NCI-H524 treated with DMSO at 0.1 percent for 48 hours (cell line): ENCODE measurements at places on chromosomes 7 and 10.

GRCh38 chr10:133241501-133242205 is 4.0 kb downstream of the VENTX start:
- no peak for DNase-seq

DNA sequence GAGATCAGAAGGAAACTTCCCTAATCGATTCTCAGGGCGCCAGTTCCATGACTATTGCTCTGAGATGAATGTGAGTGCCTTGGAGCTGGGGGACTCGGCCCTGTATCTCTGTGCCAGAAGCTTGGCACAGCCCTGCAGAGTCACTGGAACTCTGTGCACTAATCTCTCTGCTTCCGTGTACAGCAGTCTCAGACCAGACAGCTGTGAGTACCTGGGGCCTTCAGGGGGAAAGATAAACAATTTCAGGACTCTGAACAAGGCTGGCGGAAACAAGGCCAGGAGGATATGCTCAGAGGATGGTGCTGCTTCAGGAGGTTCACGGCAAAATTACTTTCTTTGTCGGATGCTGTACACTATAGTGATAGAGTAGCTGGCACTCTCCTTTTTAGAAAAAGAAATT is 131.7 kb upstream of the PRSS58 start:
- DNase-seq: no peak

- DNase-seq: no peak
These were observed 168.3 kb upstream of the AUTS2 start for GRCh38 chr7:69429911-69430383.

- no peak for DNase-seq
These were observed 231.3 kb upstream of the SH2B2 start for GRCh38 chr7:102055181-102055976.

GRCh38 chr7:12412407-12412806 is 8.7 kb upstream of the VWDE start:
- no peak for DNase-seq

- DNase-seq: no peak
These were observed 45.0 kb upstream of the DIP2C start for GRCh38 chr10:734481-734880.

DNA sequence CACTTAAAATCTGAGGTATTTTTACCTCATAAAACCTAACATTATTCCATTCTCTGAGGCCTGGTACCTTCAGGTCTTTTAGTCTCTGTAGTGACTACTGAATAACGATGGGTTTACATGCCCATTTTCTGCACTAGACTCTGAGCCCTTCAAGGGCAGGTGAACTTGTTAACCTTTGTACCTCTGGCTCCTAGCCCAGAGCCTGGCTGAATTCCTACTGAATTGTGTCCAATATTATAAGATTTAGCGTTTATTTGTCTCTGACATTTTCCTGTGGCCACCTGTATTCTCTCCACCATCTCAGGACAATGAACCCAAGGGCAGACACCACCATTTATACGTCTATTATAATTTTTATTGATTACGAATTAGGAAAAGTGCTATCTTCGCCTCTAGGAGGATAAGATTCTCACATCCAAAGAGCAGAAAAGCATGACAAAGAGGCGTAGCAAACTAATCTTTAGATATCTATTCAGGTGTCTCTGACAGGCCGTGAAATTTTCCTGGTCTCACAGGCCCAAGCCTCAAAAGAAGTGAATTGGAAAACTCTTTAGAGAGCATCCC is 27.9 kb upstream of the HNRNPH3 start:
- no peak for DNase-seq

GRCh38 chr7:16594061-16594460 is 51.5 kb downstream of the ANKMY2 start:
- no peak for DNase-seq

GRCh38 chr7:73560109-73560835 is 2.8 kb upstream of the BCL7B start:
- peak; percentile 19 for DNase-seq

DNA sequence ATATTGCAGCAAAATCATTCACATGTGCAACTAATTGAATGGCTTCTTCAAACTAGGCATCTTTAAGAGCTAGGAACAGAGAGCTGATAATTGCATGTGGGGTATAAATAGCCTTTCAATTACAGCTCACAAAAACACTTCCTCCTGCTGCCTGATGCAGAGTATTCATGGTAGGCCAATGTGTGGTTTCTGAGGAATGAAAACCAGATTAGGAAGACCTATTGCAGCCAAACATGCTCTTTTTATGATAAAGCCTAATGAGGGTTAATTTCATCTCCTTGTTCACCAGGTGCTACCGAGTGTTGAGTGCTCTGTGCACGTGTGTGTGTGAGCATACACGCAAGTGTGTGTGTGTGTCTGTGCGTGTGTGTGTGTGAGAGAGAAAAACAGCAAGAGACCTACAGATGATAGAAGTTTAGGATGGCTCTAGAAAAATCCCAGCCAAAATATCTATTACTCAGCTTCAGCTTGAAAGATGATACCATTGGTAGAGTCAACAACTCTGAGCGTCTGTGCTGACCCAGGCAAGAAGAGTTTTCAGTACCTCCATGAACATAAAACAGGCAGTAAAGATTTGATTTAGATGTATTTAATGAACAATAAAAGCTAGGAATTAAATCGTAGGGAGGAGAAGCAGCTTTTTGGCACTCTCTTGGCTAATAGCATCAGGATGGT is 448.5 kb upstream of the ANKRD30A start:
- DNase-seq: no peak

DNA sequence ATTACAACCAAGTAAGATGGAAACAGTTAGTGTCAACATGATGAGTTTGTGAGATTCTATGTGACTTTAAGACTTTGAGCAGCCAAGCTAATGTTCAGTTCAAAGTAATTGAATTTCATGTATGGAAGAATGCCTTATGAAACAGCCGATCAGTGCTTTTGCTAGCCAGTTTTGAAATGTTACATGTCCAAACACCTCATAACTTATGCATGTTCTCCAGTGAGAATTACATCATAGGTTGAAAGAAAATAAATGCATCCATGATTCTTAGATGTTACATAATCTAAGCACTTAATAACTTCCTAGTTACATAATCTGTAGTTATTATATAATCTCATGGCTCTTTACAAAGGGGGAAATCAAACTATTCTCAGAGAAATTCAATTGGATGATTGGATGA is 211.3 kb downstream of the BICC1 start:
- DNase-seq: no peak
